Stimulated activated CD8-positive, alpha-beta memory T cell treated with anti-CD3 and anti-CD28 coated beads, Interleukin-4, amount 100 ng/mL, for 4 hours (primary cell): ENCODE measurements at places on chromosomes 1 and 21.

- DNase-seq, result no peak
Measured at GRCh38 chr1:247528812-247529474, 7.3 kb downstream of the OR2C3 start.

- DNase-seq, result no peak
Measured at GRCh38 chr1:26768755-26769154, 19.0 kb upstream of the PIGV start.

DNA sequence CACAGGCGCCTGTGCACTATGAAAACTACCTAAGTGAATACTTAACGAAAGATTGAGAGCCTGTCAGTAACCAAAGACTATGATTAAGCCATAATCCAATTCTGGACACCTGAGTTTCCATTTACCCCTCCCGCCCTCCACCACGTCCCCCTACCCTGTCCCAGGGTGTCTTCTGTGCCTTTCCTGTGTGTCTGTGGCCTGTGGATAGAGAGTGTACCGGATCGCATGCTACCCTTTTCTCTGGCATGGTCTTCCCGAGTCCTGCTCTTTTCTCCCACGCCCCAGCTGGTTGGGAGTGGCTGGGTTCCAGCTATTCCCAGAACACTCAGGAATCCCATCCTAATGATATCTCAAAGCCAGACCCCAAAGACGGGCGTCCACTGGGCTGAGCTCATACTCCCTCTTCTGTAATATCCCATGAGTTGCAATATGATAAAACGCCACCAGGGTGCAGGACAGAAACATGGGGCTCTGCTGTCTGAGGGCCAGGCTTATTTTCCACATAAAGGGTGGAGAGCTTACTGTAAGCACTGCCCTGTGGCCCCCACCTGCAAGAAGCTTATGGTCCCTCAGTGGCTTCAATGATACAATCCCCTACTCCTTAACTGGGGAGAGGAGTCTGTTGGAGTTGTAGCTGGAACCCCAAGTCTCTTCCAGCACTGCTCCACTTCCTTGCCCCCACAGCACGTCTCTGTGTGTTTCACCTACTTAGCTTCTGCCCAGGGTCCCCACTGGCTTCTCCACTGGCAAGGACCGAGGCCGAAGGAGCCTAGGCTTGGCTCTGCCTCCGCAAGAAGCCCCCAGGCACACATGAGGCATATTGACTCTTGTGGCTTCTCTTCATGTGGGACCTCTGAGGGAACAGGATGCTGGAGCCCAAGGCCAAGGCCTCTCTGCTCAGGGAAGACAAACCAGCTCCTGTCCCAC lies 17.6 kb upstream of the ALX3 start:
- DNase-seq, result no peak

DNA sequence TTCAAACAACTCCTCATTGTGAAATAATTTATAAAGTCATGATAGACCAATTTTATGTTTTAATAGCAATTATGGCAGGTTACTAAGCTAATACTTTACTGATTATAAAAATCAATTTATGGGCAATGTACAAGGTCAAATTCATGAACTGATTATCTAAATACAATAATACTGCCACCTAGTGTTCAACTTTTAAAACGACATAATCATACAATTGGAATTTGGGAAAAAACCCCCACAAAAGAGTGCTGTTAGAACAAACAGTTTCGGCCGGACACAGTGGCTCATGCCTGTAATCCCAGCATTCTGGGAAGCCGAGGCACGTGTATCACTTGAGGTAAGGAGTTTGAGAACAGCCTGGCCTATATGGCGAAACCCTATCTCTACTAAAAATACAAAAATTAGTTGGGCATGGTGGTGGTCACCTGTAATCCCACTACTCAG lies 14.0 kb downstream of the GTF2B start:
- no peak for DNase-seq

- DNase-seq, result no peak
Measured at GRCh38 chr1:234507626-234508387, 28.8 kb upstream of the TARBP1 start.

DNA sequence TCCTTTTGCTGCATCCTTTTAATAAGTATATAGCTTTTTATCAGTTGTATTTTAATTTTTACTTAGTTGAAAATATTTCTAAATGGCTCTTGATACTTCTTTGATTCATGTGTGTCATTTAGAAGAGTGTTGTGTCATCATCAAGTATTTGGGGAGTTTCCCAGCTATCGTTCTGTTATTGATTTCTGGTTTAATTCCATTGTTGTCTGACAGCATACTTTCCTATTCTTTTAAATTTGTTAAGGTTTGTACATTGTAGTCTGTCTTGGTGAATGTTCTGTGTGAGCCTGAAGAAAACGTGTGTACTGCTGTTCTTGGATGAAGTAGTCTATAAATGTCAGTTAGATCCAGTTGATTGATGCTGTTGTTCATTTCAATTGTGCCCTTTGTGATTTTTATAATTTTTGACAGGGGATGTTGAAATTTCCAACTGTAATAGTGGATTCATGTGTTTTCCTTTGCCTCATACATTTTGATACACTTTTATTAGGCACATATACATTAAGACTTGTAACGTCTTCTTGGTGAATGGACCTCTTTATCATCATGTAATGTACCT lies 24.8 kb downstream of the SDCCAG8 start:
- no peak for DNase-seq

GRCh38 chr1:16174261-16174868 lies 18.5 kb upstream of the EPHA2 start:
- DNase-seq, result no peak

DNA sequence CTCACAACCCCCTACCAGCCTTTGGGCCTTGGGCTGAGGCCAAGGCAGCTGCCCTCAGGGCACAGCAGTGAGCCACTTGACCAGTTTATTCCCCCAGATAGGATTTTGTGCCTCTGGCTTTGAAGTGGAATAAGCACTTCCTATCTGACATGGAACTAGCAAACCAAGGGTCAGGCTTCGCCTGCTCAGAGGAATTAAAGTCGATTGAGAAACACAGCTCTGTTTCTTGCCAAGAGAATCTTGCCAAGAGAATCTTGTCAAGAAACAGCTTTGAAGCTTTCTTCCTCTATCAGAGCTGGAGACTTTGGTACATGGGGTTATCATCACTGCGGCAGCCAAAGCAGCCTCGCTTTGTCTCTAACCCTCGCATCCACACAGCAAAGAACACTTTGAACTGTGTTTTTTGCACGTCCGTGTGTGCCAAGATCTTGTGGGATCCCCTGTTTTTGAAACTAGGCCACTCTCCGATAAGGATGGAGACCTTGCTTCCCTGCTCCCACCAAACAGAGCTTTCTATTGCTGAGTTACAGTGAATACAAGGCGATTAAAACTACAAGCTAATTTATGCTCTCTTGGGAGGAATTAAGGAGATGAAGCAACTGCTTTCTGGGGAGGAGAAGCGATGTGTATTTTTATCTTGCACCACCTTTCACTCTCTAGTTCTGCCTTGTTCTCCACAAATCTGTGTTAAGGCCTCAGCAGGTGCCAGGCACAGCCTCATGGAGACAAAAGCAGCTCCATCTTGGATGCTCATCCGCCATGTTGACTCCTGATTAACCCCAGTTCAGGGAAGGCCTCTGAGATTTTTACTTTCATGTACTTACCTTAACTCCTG lies 67.3 kb downstream of the RHOU start:
- DNase-seq, result no peak

- no peak for DNase-seq
Measured at GRCh38 chr1:211359876-211360275, 33.2 kb downstream of the TRAF5 start.

DNA sequence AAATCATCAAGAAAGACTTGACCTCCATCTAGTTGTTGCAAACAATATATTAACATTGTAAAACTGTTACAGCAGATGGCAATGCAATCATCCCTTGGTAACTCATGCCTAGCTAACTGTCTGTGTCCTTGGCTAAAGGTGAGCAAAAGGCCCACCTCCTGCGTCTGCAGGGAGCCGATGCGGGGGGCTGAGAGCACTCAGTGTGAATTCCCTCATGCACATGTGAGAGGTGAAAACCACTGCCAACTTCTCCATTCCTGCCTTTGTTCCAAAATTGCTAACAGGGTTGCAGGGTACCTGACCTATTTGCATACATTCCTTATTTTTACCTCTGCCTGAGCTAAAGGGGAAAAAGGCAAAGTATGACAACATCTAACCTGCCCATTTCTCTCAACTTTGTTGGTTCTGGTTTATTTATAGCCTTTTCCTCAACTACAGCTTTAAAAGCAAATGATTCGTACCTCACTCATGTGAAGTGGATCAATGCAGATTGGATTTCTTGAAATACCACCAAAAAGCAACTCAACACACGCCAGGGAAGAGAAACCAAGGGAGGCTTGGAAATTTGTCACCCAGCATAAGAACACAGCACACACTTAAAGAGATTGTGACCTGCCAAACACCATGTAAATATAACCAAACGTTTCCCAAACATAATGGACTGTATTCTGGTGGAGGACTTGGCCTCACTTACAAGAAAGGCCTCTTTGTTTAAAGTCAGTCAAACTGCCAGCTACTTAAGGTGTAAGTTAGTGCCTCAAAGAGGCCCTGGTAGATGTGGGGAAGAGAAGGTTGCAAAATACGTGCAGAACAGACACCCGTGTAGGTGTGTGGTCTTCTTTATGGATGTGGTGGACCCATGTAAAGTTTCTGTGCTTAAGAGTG lies 651.0 kb downstream of the SMYD3 start:
- no peak for DNase-seq

GRCh38 chr1:9181176-9181906 lies 52.4 kb upstream of the GPR157 start:
- peak; percentile 22 for DNase-seq

DNA sequence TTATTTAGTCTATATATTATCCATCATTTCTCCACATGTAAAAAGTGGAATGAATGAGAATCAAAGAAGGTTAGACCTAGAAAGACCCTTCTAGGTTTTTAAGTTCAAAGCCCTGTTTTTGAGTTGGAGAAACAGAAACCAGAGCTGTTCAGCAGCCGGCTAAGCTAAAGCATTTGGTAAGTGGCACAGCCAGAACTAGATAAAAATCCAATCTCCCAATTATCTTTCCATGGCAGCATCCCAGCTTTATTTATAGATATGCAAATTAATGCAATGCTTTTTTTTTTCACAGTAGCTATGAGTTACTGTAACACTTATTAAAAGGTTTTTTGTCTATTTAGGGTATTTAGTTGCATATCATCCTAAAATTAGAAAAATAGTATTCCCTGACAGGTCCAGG lies 85.1 kb downstream of the NIBAN1 start:
- no peak for DNase-seq

DNA sequence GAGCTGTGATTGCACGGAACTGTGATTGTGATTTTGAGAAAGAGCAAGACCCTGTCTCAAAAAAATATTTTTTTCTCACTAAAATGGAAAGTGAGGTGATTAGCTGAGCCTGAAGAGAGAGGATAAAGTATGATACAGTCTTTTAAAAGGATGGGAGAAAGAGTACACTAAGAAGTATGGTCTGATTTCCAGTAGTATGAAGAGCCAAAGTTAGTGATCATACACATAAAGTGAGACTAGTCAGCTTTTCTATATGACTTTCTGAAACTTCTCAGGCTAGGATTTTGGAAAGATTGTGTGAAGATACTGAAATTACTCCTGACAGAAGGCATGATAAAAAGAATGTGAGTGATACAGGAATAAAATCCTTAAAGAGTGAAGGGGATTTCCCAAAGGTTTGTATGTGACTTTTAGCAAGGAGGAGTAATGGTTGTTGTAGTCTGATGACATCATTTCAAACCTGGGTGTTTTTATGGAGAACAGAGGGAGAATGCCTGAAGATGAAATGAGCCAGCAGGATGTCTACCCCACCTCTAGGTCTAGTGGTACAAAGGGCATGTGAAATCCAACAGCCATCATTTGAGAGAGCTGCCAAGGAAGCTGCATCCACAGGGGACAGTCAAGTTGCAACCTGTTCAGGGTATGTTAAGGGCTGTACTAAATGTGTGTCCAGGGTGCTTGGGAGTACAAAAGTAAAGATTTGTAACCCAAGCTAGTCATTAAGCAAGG lies 157.7 kb downstream of the PIK3R3 start:
- DNase-seq, result no peak

GRCh38 chr1:54248966-54249365 lies 49.0 kb downstream of the MRPL37 start:
- no peak for DNase-seq

DNA sequence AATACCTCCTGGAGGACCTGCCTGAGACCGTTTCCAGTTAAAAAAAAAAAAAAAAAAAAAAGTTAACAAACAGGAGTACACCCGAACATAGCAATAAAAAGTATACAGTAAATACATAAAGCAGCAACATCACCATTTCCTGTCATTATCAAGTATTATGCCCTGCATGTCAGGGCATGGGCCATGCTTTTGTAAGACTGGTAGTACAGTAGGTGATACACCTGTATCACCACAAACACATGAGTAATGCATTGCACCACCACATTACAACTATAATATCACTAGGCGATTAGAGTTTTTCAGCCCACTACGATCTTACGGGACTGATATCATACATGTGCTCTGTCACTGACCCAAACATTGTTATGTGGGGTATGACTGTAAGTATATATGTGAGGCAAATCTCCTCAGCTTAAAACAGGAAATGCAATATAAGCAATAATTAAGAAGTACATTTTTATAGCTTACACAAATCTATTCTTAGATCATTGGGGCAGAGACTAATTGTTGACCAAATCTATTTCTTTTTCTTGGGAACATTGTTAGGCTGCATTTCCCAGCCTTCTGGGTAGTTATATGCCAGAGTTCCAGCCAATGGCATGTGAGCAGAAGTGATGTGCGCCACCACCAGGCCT lies 98.1 kb downstream of the PLD5 start:
- DNase-seq, result no peak

GRCh38 chr1:31155216-31155806 lies 84.4 kb downstream of the NKAIN1 start:
- peak; percentile 30 for DNase-seq
